Inflammatory macrophage treated with lipopolysaccharide for 4 hours (primary cell): ENCODE measurements at places on chromosomes 3 and 15.

DNA sequence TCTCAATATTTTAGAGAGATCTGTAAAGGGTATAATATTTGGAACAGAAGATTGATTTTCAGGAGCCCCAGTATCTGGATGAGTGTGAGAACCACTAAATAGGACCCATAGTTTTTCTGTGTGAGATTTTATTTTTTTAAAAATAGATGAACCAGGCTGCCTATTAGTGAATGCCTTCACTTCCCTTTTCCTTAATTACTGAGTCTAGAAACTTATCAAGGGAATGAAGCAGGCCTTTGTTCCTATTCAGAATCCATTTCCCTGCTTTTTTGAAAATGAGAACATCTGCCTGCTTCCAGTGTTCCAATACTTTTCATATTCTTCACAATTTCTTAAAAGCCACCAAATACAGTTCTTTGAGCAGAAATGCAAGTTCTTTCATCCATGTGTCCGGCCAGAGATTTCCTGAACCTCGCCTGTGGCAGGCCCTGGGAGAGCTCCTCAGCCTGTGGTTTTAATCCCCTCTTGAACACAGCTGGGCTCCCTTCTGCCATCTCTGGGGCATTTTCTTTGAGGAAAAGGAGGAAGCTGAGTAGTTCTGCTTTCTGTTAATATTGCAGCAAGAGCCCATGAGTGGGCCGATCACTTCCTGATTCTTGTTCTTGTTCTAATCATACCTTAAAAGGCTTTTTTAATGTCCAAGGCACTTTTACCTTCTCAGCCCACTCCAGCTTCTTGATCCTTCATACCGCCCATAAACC is 4.7 kb downstream of the EHD4 start:
- peak; percentile 96 for DNase-seq

DNA sequence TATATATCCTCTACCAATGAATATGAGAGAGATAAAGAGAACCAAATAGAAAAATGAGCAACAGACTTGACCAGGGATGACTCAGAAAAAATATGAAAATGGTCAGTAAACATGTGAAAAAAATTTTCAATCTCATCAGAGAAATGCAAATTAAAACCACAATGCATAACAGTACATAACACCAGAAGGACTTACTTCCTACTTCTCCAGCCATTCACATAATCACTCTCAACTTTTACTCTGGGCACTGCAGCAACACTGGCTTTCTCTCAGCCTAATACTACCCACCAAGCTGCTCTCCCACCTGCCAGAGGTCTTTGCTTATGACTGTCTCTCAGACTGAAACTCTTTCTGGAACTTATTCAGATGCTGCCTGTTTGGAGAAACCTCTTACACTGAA is 49.4 kb downstream of the DPH6 start:
- DNase-seq: peak; percentile 23

GRCh38 chr3:143482106-143483088 is 362.8 kb downstream of the CHST2 start:
- no peak for DNase-seq

DNA sequence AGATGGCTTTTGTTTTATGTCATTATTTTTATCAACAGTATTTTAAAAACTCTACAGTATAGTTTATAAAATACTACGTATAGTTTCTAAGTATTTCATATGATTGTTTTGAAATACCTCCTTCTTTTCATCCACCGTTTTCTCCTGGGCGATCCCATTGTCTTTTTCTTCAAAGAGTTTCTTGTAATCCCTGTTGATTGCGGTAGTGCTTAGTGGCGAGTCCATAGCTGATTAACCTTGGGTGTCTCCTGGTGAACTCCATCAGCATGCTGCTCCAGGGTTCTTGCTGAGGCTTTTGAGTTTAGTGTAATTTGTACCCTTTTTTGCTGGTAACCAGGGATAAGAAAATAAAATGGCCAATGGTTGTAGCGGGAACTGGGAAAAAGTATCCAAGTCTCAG is 3.6 kb downstream of the PIAS1 start:
- DNase-seq: no peak

DNA sequence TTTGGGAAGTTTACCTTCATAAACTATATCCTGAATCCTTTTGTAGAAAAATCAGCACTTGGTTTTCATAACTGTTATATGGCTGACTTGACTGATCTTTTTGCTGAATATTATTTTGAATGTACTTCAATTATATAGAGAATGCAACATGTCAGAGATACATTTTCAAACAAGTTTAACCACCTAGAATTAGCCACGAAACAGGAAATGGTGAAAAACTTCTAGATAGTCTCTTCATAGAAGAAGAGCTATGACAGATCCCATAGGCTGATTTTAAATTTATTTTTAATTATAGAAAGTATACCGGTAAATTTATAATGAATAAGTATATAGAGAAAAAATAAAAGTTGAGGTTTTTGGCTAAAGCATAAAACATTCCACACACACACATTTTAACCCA is 436.8 kb upstream of the DPPA4 start:
- no peak for DNase-seq

DNA sequence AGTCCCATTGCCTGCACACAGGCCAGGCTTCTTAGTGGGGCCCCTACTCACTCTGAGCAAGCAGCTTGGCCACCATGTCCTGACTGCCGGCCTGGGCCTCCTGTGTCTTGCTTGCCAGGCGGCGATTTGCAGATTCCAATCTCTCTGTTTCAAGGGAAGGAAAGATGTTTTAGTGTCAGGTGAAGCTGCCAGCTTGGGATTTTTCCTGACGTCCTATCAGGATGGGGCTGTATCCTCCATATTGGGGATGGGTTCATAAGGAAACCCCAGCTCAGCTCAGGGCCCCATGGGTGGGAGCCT is 8.5 kb downstream of the AMOTL2 start:
- DNase-seq: no peak

- peak; percentile 10 for DNase-seq
Measured at GRCh38 chr3:16668776-16669545, 63.7 kb upstream of the DAZL start.
